Fibroblast of skin of scalp (primary cell): ENCODE measurements at places on chromosomes 6 and 20.

DNA sequence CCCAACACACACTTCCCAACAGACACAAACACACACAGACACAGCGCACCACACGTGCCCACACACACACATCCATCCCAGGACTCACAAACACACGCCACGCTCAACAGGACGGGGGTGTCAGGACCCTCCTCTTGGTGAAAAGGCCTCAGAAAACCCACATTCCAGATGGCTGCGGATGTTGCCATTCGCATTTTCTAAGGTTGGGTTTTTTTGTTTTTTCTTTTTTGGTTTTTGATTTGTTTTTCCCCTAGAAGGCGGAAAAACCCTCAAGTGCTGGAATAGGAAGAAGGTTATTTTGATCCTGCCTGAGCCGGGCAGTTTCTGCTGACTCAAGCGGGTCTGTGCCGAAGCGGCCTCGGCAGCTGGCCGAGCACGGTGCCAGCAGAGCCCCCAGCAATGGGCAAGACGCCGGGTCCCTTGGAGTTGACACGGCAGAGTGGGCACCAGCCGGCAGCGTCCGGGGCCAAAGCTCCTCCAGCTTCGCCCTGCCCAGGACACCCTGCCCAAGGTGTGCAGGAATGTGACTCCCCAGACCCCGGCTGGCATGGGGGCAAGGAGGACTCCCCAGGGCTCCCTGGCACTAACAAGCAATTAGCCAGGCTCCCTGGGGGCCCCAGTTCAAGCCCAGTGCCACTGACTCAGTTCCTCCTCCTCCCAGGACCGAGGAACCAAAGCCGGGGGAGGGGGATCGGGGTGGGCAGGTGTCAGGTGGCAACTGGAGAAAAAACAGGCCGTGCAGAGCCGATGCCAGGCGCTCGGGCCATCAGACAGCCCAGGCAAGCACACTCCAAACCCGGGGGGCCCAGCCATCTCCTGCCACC, 40.9 kb upstream of the ZBP1 start:
- no peak for DNase-seq

GRCh38 chr6:135254471-135254870, 73.4 kb downstream of the MYB start:
- no peak for DNase-seq

DNA sequence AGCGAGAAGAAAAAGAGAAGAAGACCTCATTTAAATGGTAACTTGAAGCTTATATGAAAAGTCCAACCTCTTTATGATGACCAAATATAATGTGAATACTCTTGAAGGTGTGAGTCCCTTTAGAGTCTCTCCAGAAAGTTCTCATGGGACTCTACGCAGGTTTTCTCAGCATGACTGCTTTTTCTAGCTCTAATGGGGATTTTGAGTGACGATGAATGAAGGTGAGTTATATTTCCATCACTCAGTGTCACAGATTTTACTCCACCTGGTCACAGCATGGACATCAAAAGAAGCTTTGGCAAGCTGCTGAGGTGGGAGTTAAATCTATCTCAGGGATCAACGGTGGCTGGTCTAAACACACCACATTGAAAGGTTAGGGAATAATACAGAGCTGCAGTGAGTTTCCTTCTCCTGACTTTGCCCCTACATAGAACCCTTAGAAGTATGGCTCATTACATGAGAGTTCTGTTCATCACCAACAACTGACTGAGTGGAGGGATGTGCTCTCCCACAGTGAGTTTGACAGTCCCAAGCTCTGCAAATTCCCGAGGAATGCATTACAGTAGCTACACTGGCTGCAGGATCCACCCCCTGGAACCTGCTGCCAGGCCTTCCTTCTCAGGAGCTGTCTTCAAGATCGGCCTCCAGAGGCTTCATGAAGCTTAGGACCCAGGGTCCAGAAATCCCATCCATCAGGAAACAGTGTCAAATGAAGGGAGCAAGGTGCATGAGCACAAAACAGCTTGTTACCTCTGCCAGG, 126.8 kb downstream of the FOXC1 start:
- DNase-seq, result peak; percentile 19

DNA sequence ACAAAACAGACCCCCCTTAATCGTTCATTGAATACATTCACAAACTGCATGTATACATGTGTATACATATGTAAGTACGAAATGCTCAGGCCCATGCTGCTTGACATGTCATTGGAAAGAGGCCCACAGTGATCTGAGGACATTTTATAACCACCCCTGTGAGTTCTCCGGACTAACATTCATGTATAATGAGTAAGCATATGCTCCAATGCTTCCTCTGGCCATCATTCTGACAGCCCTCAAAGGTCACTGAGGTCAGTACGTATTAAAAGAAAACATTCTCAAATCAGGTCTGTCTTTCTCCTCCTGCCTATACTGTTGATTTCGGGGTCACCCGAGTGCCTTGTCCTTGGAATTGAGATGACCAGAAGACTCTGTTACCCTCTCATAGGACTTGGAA, 54.9 kb downstream of the TENT5A start:
- peak; percentile 31 for DNase-seq

- no peak for DNase-seq
These were observed 12.4 kb upstream of the SCGN start for GRCh38 chr6:25639653-25640052.

DNA sequence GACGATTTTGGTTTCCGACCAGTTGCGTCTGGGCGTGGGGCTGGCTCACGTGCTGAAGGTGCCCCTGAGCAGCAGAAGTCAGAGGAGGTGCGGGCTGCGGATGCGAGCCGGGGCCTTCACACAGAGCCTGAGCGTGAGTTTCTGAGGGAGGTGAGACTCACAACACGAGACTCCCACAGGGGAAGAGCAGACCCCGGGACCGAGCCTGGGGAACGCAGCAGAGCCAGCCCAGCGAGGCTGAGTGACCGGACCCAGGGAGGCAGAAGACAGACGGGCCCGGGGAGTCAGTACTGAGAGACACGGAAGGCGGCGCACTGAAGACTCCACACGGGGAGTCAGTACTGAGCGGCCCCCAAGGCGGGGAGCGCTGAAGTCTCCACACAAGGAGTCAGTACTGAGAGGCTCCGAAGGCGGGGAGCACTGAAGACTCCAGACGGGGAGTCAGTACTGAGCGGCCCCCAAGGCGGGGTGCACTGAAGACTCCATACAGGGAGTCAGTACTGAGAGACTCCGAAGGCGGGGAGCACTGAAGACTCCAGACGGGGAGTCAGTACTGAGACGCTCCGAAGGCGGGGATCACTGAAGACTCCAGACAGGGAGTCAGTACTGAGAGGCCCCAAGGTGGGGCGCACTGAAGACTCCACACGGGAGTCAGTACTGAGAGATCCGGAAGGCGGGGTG, 77.8 kb downstream of the DLL1 start:
- DNase-seq, result no peak

DNA sequence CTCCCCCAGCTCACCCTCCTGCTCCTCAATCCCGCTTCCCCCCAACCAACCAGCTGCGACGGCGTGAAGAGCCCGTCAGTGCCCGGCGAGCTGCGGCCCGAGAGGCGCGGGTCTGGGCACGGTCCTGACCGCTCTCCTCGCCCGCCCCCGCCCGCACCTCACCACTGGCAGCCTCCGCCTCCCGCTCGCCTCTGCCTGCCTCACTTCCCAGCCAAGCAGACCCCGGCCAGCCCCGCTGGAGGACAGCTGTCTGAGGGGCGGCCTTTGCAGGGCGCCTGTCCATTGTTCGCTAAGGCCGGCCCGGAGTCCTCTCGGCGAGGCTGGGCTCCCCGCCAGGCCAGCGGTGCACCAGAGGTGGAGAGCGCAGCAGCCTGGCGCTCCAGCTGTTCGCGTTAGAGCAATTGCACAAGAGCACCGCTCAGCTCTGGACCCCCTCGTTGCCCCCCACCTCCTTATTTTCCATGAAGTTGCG, 1.3 kb downstream of the SOBP start:
- no peak for DNase-seq

GRCh38 chr20:57409316-57409671, 18.1 kb downstream of the RBM38 start:
- DNase-seq, result no peak

DNA sequence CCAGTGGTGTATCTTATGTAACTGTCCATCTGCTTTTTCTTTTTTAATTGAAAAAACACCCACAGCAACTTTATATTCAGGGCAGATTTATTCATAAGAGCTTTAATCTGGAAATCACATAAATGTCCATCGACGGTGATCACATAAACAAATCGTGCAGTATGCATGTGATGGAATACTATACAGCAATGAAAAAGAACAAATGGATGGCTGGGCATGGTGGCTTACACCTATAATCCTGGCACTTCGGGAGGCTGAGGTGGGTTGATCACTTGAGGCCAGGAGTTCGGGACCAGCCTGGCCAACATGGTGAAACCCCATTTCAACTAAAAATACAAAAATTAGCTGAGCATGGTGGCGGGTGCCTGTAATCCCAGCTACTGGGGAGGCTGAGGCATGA, 39.1 kb downstream of the VSTM2L start:
- no peak for DNase-seq

GRCh38 chr20:37071481-37071911, 24.3 kb downstream of the RBL1 start:
- DNase-seq, result peak; percentile 21

DNA sequence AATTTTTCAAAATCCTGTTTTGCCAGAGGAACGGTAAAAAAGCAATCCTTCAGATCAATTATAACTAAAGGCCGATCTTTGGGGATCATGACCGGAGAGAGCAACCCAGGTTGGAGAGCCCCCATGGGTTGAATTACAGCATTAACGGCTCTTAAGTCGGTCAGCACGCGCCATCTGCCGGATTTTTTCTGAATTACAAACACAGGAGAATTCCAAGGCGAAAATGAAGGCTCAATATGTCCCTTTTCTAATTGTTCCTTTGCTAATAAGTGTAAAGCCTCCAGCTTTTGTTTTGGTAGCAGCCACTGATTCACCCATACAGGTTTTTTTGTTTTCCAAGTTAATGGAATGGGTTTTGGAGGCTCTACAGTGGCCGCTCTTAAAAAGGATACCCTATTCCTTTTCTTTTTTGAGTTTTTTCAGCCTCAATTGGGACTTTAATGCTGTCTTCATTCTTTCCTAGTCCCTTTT, 16.9 kb upstream of the PTCRA start:
- peak; percentile 69 for DNase-seq

DNA sequence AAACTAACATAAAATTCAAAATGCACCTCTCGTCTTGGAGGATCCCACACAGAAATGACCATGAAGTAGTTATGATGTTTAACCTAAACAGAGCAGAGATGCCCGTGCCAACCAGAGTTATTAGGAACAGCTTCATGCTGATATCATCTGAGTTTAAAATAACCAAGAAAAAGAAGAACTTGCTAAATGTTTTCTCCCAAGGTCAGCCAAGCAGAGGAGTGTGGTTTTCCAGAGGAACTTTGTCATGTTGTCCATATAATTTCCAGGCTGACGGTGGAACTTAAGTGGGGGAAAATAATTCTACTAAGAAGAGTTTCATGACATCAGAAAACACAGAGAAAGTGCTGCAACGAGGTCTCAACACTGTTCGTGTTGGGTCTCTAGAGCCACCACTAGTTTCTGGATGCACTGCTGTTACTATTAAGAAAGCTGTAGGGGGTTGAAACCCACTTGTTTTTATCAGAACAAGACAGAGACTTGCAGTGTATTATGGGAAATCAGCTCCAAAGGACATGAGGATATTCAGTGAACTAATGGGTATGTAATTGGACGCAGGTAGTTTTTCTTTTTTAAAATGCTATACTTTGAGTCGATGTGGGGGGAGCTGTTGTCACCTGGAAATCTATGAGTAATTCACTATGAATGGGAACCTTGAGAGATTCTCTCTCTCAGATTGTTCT, 5.2 kb downstream of the AGPAT4 start:
- no peak for DNase-seq

DNA sequence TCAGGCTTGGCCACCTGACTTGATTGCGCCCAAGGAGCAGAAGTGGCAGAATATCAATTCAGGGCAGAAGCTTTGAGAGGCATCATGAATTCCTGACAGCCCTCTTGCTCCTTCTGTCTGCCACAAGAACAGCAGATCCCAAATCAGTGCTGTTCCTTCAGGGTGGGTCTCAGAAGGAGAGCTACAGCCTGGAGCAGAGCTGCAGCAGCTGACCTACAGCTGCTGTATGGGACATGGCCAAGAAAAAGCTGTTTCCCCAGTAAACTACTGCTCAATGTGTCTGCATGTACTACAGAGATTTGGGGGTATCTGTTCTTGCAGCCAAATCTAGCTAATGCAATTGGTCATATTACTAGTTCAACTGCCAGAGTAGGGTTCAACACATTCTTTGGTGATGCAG, 69.0 kb downstream of the SLC22A3 start:
- DNase-seq, result no peak
